ENCODE measurements at places on chromosomes 13 and 19.

DNA sequence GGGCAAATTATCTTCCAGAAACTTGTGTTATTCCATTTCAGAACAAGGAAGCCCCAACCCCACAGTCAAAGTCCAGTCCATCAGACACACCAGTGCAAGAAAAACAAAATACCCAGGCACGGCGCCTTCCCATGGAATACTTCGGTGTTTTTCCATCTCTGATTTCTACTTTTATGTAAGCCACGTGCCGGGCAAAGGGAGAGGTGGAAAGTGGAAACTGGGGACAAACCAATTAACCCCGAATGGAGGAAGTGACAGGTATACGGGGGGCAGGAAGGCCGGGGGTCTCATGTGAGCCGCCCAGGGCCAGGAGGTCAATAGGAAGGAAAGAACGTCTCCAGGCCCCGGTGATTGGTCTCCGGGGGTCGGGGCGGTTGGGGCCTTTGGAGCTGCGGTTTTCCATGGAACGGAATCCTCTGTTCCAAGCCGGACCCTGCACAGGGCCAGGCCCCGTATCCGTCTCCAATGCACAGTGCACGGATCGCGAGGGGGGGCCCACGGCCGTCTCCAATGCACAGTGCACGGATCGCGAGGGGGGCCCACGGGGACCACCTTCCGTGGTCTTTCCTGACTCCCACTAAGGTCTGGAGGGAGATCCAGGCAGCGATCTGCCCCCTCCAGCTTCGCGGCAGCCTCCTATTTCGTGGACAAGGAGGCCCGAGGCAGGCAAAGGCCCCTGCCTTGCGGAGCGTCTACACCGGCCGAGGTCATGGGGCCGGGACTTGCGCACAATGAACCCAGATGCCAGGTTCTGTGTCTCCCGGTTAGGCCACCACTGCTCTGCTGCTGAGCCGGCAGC lies 79.7 kb downstream of the GADD45B start:
- DNase-seq, result no peak

- DNase-seq, result no peak
Observed at GRCh38 chr19:47681936-47682335, 31.3 kb upstream of the EHD2 start.

GRCh38 chr19:31517224-31518180 lies 168.3 kb upstream of the TSHZ3 start:
- DNase-seq, result no peak

DNA sequence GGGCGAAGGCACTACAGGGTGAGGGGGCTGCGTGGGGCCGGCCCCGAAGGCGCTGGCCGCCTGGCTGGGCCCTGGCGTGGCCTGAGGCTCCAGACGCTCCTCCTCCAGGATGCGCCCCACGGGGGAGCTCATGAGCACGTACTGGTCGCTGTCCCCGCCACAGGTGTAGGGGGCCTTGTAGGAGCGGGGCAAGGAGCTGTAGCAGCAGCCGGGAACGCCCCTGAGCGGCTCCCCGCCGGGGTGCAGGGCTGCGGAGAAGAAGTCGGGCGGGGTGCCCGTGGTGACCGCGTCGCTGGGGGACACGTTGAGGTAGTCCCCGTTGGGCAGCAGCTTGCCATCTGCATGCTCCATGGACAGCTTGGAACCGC lies 3.0 kb downstream of the IRS2 start:
- DNase-seq, result no peak

GRCh38 chr19:15320116-15320515 lies 12.2 kb downstream of the BRD4 start:
- DNase-seq, result no peak

GRCh38 chr13:44015118-44015517 lies 135.4 kb downstream of the LACC1 start:
- no peak for DNase-seq

DNA sequence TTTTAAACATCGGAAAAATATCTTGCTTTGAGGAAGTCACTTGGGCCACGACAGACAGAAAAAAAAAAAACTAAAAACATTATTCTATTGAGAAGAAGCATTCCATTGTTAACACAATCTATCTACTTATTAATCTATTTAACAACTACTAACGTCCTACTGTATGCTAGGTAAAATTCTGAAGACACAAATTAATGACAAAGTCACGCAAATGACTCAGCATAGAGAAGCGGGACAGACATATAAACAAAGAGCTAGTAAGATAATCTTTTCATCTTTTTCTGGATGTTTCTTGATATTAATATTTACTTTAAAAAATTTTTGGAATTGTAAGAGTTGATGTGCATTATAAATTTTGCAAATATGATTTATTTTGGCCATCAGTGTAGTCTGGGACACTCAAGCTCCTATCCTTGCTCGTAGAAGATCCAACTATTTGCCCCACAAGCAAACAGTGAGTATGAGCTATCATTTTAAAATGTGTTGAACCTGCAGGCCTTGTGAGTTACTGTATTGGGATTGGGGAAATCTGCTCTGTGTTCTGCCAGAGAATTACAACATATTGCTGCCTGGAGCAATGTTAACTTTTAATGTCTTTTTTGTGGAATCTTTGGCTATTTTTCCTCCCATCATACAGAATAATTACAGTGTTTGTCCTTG lies 109.1 kb downstream of the PCDH9 start:
- no peak for DNase-seq

DNA sequence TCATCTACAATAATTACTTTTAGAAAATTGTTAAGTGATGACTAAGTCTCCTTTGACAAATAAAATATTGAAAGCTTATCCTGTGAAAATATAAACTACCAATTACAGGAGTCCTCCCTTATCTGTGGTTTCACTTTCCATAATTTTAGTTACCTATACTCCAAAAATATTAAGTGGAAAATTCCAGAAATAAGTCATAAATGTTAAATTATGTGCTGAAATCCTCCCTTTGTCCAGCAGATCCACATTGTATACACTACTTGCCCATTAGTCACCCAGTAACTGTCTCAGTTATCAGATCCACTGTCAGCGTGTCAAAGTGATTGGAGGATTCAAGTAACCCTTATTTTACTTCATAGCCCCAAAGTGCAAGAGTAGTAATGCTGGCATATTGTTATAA lies 98.1 kb downstream of the SERP2 start:
- no peak for DNase-seq

DNA sequence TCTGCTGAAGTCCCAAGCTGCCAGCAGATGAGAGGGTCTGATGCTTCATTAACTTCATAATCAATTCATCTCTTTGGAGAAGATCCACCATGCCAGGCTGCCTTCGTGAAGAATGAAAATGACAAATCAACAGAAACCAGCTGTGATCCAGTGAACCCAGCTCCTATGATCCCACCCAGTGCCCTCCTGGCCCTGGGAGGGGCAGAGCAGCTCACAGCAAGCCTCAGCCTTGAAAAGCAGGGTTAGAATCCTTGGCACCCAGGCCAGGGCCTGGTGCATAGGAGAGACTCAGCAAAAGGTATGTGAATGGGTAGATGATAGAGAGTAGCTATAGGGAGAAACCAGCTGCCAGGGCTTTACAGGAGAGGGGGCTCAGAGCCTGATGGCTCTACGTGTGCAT lies 43.6 kb upstream of the UQCRFS1 start:
- no peak for DNase-seq

DNA sequence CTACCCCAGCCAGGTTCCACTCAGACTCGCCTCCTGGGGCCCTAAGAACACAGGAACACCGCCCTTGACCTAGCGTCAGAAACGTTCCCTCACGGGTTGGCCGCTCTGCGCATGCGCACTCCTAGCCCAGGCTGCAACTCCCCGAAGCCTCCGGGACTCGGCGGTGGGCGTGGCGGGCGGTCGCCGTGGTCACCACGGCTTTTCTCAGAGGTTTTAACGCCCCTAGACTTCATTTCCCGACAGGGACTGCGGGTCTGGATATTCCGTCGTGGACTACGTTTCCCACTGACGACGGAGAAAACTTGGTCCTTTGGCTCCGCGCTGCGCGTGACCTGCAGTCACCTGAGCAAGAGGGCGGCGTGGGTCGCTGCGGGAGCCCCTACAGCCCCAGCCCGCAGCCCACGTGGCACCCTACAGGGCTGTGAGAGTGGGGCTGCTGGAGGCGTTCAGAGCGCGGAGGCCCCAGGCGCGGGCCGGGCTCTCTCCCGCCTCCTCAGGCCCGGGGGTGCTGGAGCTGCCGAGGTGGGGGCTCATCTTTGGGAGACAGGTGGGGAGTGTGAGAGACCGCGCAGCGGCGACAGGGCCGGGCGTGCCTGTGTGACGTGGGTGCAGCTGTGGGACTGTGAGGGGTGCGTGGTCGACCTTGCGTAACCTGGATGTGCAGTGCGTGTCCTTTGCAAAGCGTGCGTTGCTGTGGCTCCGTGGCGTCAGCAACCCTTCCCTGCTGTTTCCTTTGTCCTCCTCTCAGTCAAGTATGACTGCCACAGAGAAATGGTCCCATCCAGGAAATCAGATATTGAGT lies 38.0 kb upstream of the ZNF573 start:
- DNase-seq, result peak; percentile 19

DNA sequence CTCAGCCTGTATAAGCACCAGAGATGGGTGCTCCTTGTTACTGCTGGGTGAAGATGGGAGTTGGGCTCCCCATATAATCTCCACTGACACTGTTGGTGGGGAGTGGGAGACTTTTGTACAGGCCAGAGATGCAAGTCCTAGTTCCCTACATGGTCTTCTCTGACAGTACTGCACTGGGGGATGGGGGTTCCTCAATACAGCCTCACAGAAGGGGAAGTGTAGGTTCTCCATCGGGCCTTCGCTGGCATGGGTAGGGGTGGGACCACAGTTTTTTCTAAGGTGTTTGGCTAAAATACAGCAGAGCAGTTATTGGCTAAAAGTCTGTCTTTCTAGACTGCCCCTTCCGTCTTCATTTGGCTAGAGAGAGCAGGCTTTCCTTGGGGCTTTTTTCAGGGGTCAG lies 167.2 kb upstream of the SERP2 start:
- no peak for DNase-seq

Data from CD4-positive, alpha-beta T cell treated with Interleukin-4 for 4 hours (primary cell).